CD4-positive, alpha-beta T cell treated with Interleukin-6 for 4 hours (primary cell): ENCODE measurements at places on chromosomes 16 and 17.

DNA sequence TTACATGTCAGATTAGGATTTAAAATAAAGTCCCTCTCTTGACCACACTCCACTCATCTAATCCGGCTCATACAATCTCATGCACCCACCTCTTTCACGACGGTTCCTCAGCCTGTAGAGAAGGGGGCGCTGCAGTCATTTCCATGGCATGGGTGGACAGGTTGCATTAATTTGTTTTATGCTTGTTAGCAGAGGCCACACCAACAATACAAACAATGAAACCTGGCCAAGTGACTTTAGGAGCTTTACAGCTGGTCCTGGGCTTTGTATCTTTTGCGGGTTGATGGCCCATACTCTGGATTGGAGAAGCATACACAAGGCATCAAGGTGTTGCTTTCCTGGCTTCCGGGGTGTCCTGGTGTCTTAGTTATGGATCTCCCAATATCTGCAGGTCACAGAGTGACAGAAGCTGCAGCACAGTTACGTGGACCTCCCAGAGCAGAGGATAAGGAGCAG lies 9.7 kb upstream of the SNF8 start:
- no peak for DNase-seq

DNA sequence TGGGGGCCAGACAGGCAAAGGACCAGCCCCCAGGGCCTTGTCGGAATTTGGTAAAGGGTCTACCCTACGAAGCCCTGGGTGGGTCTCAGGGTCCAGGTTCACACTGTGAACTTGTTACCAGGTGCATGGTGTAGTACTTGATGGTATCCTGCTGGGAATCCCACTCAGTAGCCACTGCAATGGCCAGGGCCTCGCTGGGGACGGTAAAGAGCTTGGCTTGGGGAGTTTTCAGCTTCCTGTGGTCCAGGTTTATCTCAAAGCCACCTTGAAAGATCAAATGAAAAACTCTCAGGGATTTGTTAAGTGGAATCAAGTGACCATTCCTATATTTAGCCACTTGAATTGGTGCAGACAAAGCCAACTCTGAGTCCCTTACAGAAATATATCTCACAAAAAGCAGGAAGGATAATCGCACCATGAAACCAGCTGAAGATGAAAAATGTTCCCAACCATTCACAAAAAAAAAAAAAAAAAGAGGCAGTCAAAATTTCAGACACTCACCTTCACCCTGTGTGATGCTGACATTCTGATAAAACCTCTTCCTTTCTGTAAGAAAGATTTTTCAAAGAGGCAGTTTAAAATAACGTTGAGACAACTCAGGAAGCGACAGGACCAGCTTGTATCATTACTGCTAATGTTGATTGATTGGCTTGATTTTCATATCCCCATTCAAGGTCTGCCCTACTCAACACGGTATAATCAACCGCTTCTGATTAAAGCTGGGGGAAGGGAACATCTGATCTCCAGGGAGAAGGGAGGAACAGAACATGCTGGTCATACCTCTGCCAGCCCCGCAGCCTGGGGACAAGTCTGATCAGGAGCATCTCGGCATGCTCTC lies 10.6 kb downstream of the ATPAF2 start:
- DNase-seq: no peak

DNA sequence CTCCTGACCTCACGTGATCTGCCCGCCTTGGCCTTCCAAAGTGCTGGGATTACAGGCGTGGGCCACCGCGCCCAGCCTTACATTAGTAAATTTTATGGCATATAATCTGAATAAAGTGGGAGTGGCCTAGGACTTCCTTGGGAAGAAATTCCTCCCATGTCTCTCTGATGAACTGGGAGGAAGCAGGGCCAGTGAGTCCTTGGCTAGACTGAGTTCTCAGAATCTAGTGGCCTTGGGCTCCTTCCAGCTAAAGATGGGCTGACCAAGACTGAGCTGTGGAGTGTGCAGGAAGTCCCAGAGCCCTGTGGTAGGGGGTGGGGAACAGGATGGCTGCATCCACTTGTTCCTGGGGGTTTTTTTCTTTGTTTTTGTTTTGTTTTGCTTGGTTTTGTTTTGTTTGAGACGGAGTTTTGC lies 10.0 kb upstream of the NAGLU start:
- no peak for DNase-seq

DNA sequence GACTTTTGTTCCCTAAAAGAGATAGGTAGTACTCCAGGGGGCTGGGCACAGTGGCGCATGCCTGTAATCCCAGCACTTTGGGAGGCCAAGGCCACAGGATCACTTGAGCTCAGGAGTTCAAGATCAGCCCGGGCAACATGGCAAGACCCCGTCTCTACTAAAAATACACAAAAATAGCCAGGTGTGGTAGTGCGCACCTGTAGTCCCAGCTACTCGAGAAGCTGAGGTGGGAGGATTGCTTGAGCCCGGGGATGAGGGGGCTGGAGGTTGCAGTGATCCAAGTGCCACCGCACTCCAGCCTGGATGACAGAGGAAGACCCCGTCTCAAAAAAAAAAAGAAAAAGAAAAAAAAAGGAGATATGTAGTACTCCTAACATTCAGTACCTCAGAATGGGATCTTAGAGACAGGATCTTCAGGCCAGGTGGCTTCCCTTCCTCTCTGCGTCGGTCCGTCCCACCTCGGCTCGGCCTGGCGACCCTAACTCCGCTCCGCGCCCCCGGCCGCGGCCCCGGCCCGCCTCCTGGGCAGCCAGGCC lies 89.6 kb downstream of the CDC27 start:
- DNase-seq: no peak

DNA sequence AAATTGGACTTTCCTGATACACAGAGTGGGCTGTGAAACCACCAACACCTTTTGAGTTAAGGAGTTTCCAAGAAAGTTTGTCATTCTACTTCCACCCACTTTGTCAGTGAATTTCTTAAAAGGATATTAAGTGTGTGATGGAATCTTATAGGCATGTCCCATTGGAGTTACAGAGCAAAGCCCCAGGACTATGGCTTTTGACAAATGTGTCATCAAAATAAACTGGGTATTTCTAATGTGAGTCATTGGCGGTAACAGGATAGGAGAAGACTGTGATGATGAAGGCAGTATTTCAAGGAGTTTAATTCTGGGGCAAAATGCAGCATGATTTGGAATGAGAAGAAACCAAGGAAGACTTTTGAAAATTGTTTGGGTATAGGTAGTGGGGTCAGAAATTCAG lies 1013.8 kb upstream of the EEF2KMT start:
- no peak for DNase-seq

- no peak for DNase-seq
Measured at GRCh38 chr16:81189100-81189664, 49.3 kb upstream of the BCO1 start.

GRCh38 chr17:38867968-38868816 lies 1.7 kb upstream of the LASP1 start:
- peak; percentile 20 for DNase-seq

- peak; percentile 59 for DNase-seq
Measured at GRCh38 chr17:75084039-75084660, 3.6 kb upstream of the SLC16A5 start.

GRCh38 chr17:17204041-17204591 lies 2.0 kb downstream of the PLD6 start:
- DNase-seq: no peak
